ENCODE measurements at places on chromosomes 6 and 20.

DNA sequence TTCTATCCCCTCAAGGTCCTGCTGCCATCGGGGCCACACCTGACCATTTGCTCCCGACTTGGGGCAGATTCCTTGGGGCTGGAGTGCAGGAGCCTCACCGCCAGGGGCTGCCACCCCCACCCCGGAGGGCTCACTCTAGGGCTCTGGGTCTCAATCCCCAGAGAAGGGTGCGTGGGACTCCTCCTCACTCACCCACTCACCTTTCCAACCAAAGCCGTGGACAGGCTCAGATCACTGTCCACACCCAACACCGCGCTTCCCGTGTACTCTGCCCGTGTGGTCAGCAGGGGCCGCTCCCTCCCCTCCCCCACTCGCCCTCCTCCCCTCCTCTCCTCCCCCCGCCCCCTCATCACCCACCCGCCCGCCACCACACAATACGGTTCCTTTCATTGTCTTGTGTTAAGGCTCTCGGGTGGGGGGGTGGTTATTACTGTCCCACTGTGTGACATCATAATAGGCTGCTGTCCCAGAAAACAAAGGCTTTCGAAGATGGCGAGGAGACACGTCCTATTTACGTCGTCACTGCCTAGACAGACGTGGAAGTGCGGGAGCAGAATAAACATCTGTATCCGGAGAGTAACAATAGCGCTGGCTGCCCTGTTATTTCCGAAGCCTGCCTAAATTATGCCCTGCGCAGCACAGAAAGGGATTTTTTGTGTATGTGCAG, 85.8 kb downstream of the YTHDF1 start:
- DNase-seq, result no peak

DNA sequence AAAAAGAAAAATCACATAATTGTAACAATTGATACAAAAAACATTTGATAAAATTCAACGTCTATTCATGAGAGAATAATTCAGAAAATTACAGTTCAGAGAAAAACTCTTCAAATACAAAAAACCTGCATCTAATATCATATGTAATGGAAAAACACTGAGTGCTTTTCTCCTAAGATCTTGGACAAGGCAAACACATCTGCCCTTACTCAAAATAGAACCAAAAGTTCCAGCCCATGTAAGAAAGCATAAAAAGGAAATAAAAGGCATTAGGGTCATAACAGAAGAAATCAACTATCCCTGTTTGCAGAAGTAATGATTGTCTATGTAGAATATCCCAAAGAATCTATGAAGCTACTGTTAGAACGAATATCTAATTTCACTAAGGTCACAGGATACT, 721.4 kb downstream of the RFPL4B start:
- no peak for DNase-seq

GRCh38 chr6:113694278-113695077, 162.7 kb upstream of the MARCKS start:
- no peak for DNase-seq

DNA sequence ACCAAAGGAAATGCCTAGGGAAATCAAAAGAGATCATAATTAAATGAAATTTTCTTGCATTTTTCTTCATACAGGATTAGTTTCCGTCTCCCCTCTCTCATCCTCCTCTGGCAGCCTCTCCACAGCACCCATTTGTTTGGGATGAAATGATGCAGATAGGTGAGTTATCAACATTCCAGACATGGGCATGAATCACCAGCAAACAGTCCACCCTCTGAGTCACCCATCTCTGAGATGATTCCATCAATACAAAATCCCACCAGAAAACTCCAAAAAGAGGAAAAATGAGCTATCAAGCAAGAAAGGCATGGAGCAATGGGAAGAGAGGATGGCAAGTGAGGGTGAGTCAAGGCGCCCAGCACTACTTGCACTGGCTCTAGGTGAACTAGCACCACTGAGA, 11.4 kb downstream of the MC3R start:
- DNase-seq, result no peak

DNA sequence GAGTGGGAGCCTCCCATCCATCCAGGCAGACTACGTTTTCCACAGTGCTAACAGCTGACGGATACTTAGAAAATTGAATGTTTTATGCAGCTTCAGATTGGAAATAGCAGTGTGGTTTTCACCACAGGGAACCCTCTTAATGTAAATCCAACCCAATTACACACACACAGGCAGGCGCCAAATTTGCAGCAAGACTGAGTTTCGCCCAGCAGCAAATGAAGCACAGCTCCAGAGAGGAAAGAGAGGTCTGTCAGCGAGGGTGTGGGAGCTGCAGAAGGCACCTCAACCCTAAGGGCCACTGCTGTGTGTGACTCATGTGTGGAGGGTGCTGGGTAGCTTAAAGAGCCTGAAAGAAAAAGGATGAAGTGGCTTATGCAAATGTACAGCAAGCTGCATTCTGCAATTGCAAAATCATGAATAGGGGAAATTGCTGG, 365.7 kb downstream of the MAFB start:
- DNase-seq, result no peak

- no peak for DNase-seq
These were observed 82.8 kb downstream of the KIF13A start for GRCh38 chr6:17904491-17905120.

- DNase-seq, result no peak
These were observed 179.2 kb upstream of the PROKR2 start for GRCh38 chr20:5495939-5496338.

DNA sequence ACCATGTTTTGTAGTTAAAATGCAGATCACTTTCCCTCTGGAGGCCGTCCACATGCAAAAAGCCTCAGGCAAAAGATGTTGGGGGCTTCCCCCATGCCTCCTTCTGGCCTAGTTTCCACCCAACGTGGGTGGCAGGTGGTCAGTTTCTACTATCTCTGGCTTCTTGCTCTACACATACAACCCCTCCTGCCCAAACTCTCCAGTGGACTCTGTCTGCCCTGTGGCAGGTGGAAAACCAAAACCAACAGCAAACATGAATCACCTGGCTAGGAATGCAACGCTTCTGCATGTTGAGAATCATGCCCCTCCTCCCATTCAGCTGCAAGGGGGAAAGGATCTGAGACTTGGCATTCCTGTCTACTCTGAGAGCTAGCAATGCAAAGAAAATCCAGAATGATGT, 94.8 kb downstream of the MBOAT1 start:
- no peak for DNase-seq

- no peak for DNase-seq
These were observed 12.8 kb upstream of the ELOVL5 start for GRCh38 chr6:53361549-53362031.

DNA sequence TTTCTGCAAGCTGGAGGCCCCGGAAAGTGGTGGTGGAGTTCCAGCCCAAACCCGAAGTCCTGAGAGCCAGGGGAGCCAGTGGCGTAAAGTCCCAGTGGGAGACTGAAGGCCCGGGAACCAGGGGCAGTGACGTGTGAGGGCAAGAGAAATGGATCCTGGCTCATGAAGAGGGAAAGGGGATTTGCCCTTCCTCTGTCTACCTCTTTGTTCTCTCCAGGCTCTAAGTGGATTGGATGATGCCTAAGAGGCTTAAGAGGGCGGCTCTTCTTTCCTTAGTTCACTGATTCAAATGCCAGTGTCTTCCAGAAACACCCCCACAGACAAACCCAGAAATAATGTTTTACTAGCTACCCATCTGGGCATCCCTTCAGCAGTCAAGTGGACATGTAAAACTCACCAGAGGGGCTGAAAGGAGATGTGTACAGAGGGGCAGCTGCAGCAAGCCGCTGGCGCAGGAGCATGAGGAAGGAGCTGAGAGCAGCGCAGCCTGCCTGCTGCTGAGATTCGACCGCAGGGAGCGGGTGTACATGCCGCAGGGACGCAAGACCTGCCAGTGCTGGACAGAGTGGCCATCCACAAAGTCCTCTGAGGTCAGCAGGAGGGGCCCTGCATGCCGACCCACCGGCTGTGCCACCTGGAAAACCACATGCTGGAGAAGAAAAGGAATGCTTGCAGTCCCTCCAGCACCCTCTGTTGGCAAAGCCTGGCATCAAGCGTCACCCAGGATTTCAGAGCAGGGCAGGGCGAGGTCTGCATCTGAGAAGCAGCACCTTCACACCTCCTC, 29.5 kb downstream of the CDYL start:
- DNase-seq, result no peak

DNA sequence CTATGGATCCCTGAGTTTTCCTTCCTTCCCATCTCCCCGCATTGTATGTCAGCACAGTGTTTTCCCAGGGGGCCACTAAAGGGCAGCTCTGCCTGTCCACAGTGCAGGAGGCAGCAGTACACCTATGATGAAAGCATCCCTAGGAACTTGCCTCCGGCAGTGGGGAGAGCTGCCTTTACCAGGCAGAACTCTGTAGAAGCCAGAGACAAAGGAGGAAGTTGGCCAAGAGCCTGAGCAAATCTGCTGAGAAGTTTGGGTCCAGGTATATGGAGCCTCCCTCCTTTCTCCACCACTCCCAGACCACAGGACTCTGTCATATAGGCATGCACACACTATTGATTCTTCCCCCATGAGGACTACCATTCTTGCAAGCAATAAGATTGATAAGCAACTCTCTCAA, 282.7 kb downstream of the TBC1D7 start:
- no peak for DNase-seq

GRCh38 chr6:143536866-143537691, 25.6 kb upstream of the FUCA2 start:
- DNase-seq, result no peak

DNA sequence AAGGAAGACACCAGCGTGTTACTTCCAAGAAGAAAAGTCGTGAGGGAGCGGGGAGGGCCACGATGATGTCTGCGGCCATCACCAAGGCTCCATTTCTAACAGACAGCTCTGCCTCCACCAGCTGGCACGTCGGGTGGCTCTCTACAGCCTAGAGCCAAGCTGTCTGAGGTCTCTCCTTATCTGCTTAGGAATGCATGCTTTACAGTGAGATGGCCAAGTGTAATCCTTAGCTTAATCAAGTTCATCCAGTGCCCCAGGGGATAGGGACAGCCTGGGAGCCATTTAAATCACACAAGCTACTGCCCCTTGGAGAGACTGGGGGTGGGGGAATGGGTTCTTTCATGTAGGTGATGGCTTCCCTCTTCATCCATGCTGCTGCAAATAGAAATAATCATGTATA, 213.8 kb upstream of the CST7 start:
- no peak for DNase-seq

DNA sequence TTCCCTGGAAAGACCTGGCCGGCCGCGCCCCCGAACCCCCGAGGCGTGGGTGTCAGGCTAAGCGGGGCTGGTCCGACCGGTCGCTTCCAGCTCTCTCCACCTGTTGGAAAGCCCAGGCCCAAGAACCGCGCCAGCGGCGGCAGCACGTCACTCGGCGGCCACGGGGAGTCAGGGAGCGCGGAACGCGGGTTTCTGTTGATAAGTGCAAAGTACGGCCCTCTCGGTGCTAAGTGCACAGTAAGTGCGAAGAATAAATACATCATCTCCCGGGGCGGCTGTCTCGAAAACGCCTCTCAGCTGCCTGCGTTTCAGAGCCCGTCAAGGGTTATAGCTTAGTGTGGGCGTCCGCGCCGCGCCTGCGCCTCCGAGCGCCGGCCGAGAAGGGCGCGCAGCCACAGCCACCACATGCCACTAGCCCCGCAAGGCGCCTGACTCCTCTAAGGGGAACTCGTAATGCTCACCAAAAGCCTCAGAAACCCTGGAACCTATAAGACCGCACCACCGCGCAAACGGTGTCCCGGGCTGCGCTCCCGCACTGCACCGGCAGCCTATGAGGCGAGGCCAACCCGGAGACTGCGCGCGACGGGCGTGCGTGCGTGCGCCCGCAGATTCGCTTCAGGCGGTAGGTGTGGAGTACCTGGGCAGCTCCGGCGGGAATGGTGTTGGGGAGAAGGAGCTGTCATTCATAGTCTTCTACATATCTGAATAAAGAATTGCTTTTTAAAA, 9.2 kb upstream of the TBX18 start:
- DNase-seq, result no peak

DNA sequence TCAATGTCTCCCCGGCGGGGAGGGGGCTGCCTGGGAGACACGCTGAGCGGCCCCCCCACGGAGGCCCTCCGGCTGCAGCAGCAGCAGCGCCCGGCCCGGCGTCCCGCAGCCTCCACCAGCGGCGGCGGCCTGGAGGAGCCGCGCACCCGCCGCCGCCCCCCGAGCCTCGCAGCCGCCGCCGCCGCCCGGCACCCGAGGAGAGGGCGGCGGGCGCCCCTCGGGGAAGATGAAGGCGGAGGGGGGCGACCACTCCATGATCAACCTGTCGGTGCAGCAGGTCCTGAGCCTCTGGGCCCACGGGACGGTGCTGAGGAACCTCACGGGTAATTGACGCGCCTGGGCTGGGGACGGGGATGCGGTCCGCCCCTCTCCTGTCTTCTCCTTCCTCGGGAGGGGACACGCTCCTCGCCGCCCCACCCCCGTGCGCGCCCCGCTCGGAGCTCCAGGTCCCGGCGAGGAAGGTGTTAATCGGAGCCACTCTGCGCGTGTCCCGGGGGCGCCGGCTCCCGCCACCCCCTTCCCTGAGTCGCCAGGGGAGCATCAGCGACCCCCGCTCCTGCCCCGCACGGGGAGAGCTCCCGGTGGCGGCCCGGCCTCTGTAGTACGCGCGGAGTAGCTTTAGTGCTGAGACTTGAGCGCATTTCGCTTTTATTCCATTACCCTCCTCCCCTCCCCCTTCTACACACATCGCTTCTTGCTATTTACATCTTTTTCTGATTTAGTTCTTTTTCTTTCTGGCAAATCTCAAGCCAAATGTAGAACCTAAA, 686 bp downstream of the TMEM170B start:
- DNase-seq, result no peak

GRCh38 chr6:14727494-14728395, 518.1 kb upstream of the JARID2 start:
- DNase-seq, result no peak

DNA sequence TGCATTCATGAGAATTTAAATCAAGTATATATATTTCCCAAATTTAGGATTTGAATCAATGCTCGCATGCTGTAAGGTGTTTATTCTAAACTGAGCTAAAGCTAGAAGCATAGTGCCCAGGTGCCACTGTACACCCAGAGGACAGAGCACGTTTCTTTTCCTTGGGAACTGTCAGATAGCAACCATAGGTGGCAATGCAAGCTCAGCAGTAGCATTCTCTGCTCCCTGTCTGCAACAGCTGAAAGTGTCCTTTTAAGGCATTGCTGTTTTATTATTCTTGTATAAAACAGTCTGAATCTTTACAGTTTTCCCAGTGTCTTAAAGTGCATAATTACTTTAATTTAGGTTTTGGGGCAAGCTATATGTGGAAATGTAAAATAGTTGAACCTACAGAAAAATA, 443.4 kb upstream of the MMS22L start:
- DNase-seq, result no peak

DNA sequence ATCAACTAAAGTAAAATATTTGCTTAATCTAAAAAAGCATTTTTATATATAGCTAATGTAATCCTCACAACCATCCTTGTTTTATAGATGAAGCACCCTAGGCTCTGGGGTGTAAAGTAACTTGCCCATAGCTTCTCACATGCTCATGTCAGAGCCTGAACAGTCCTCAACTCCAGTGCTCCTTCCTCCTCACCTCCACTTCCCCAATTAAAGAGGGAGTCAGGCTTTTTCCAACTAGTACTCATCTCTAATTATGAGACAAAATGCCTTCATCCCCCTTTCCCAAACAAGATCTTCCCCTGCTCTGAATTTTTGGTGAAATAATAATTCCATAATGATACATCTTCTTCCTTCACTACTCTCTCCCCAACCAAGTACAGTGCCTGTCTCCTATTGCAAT, 290.8 kb upstream of the PRDM1 start:
- no peak for DNase-seq
